Stimulated activated CD8-positive, alpha-beta memory T cell treated with anti-CD3 and anti-CD28 coated beads, Interleukin-15, amount 100 ng/mL, for 4 hours (primary cell): ENCODE measurements at places on chromosomes 5 and 9.

GRCh38 chr5:141476132-141476911 lies 556 bp downstream of the PCDHGC3 start:
- no peak for DNase-seq

- DNase-seq: no peak
Observed at GRCh38 chr9:125626187-125626586, 80.8 kb downstream of the MAPKAP1 start.

DNA sequence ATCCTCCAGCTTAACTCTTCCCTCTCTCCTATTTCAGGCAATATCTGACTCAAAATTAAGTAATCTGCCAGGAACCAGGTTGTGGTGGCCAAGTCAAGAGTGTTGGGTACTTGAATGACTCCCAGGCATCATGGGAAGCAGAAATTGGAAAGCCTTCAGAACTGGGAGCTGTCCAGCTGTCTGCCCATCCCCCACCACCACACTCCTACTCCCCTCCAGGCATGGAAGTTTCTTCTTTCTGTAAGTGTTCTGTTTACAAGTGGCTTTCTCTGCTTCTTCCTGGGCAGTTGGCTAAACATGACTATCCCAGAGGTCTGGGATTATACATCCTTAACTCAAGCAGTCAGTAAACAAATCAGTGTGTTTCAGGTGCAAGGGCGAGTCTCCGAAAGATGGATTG lies 14.6 kb upstream of the PBX3 start:
- no peak for DNase-seq

GRCh38 chr5:126805063-126805462 lies 28.1 kb downstream of the LMNB1 start:
- no peak for DNase-seq

- DNase-seq: no peak
Observed at GRCh38 chr5:179201986-179202385, 141.8 kb downstream of the ZNF354C start.

DNA sequence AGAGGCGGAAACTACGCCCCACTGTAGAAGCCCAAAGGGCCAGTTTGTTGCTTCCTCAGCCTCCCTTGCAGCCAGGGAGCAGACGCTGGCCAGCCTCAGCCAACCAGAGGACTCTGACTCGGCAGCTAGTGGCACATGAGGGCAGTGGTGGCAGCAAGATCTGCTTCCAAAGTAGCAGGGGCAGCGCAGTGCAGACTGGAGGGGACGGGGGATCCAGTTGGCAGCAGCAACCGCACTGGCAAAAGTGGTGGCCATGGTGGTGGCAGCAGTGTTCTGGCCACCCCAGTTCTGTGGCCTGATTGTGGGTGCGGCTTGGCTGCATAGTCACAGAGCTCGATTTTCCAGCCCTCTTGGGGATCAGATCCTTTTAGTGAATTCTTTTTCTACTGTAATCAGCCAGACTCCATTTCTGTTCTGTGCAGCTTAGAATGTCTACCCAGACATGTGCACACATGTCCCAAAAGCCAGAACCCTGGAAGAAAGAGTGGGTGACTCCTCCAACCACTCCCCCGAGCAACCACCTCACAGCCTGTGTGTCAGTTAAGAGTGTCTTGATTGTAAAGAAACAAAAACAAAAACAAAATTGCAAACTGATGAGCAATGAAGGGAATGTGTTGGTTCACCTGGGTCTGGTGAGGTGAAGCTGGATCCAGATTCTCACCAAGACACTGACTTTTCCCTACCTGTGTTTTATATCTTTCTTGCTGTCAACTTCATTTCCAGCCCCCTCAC lies 11.0 kb upstream of the ZBTB43 start:
- no peak for DNase-seq

DNA sequence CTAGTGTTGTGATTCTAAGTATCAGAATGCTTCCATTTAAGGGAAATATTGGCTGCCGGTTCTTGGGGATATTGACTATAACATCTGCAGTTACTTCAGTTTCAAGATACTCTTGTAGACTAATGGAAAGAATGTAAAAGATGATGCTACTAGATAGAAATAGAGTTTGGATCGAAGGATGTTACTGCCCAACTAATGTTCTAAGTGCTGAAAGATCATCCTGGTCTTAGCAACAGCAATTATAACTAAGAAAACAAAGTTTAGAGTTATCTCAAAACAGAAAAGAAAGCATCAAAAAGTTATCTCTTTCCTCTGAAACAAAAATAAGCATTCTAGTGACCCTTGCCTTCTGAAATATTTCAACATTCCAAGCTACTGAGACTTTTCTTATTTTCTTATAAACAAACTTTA lies 49.9 kb downstream of the ITGA1 start:
- no peak for DNase-seq

GRCh38 chr9:74348777-74349176 lies 148.4 kb upstream of the RORB start:
- no peak for DNase-seq

GRCh38 chr5:126587551-126588390 lies 7.2 kb downstream of the ALDH7A1 start:
- DNase-seq: no peak

DNA sequence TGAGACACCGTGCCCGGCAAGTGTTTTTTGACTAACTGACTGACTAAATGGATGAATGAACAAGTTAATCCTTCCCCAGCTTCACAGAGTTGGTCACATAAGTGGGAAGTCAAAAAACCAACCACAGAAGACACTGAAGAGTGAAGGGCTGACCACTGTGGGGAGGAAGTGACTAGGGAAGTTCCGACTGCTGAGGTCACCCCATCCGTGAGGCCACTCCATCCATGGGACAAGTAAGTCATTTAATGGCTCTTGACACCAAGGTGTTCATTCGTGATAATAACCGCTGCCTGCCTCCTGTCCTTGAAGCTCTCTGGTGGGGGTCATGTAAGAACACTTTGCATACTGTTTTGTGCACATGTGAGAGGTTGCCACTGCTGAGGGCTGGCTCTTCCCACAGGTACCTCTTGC lies 22.2 kb upstream of the CXCL14 start:
- DNase-seq: no peak

DNA sequence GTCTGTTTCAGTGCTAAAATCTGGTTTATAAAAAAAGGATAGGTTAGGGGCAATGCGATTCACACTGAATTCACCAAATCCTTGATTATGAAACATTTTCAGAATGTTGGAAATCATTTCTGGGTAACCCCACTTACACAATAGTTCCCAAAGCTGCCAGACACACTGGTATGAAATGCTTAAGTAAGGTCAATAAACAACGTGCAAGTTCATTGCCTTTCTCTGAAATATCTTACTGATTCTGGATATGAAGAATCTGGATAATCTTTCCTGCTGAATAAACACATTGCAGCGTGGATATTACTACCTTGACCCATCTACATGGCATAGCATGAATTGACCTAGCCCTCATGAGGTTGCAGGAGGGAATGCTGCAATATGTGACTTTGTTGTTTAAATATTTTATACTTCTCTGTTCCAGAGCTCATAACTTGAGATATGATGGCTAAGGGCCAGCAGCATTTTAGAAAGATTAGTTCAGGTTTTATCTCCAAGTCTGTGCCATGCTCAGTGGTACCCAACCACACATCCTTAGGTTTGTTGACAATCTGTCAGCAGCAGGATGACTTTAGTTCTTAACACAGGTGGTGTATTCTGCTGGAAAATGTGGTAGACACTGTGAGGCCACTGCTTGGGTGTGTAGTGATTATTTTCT lies 121.0 kb downstream of the NREP start:
- no peak for DNase-seq

DNA sequence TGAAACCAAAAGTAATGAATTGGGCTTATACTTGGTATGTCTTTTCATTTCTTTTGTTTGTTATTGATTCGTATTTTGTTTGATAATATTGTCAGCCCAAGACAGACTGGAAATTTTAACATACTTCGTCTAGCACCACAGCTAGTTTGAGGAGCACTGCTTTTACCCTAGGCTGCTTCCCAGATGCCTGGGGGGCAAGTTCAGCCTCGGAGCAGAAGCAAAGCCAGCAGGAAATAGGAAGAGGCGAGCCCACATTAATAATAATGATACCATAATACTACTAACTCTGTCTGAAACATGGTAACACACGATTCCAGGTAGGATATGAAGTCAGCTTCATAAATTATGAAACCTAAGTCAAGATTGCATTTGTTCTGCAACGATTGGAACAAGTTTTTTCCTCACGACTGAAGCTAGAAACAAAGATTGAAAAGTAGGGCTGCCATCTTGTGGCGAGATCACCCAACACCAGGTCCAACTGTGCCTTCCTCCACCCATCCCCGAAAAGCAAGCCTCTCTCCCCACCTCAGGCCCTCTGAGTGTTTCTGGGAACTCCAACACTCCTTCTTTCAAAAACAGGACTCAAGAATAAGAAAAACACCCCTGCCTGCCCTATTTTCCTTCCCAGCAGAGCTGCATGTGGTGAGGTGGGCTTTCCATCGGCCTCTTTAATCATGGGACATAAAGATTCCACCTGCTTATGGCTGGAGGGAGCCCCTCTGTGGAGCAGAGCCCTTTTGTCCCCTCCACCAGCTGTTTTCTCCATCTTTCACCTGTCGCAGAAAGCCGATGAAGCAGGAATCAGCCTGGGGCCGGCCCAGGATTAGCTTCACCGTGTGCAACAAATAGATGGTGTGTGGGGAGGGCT lies 236.4 kb downstream of the CAAP1 start:
- DNase-seq: no peak

GRCh38 chr5:115627295-115627865 lies 1.5 kb upstream of the TMED7 start:
- DNase-seq: no peak
